ENCODE measurements at places on chromosomes 4 and X.

DNA sequence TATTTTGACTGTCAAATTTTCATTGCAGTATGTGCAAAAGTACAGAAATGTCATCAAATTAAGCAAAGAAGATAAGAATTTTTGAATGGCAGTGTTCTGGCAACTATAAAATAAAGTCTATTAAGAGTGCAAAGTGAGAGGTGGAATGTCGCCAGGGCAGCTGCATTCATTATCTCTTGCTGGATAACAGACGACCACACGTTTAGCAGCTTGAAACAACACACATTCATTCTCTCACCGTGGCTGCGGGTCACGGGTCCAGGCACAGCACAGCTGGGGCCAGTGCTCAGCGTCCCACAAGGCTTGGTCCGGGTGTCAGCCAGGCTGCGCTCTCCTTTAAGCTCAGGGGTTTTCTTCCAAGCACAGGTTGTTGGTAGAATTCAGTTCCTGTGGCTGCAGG, 113.9 kb downstream of the GPR143 start:
- no peak for DNase-seq

- DNase-seq, result no peak
Measured at GRCh38 chrX:12874581-12874980, 7.7 kb downstream of the TLR7 start.

DNA sequence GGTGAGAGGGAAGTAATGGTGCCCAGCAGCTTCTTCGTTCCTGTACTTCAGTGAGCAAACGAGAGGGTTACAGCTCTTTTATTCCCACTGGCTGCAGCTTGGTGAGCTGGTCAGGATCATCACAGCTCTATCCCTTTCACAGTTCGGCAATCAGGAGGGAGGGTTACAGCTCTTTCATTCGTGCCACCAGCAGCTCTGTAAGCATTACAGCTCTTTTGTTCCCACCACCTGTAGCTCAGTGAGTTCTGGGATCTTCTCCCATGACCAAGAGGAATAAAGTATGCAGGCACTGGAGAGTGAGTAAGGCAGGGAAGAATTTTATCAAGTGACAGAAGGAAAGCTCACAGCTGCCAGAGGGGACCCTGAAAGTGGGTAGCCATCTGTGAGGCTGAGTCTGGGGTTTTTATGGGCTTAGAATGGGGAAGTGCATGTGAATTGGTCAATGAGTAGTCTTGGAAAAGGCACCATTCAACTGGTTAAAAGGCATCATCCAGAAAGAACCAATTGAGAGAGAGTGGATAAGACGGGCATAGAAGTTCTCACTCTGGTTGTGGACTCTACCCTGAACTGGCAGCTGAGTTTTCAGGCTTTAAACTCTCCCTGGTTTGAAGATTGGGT, 123.7 kb downstream of the COX18 start:
- no peak for DNase-seq

GRCh38 chrX:153765138-153766079, 1.4 kb downstream of the PLXNB3 start:
- DNase-seq, result no peak

- no peak for DNase-seq
Measured at GRCh38 chr4:175561696-175562095, 250.4 kb downstream of the GPM6A start.

DNA sequence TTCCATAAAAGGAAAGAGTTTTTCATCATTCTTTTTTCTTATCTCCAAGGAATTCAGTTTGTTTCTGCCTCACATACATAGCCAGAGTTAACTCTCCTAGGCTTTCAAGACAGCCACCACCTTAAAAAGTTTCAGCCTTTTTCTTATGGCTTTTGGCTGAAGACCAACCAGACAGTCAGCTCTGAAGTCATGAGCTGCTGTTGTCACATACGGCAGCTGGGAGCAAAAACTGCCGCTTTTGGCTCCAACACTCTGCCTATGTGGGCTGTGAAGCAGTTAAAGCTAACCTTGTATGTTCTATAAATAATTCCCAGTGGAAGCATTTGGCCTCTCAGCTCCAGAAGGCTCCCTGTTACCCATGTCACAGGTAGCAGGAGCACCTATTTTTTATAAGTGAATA, 104.1 kb downstream of the KLHL4 start:
- DNase-seq, result no peak
